Body of pancreas (tissue), 4 donors: ENCODE measurements at places on chromosomes 7 and 10.
A peak's percentile ranks its signal among the peaks of the same experiment; 100 is the strongest.

GRCh38 chr10:132575320-132576201 is 38.0 kb downstream of the INPP5A start:
- no peak for DNase-seq

DNA sequence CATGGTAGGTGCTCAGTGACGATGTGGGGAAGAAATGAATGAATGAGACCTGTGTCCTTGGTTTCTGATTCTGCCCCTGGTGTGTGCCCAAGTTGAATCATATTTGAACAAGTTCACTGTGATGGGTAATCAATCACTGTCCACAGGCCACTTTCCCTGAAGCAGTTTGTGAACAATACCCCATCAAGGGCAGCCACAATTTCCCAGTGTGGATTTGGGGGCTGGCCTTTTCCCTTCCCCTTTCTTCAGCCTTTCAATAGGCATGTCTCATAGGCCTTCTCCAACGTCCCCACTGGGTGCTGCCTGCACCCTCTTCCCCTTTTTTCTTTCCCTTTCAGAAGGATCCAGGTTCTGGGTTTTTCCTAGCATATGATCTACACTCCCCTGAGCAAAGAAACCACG is 64.7 kb downstream of the CREB5 start:
- DNase-seq: no peak

DNA sequence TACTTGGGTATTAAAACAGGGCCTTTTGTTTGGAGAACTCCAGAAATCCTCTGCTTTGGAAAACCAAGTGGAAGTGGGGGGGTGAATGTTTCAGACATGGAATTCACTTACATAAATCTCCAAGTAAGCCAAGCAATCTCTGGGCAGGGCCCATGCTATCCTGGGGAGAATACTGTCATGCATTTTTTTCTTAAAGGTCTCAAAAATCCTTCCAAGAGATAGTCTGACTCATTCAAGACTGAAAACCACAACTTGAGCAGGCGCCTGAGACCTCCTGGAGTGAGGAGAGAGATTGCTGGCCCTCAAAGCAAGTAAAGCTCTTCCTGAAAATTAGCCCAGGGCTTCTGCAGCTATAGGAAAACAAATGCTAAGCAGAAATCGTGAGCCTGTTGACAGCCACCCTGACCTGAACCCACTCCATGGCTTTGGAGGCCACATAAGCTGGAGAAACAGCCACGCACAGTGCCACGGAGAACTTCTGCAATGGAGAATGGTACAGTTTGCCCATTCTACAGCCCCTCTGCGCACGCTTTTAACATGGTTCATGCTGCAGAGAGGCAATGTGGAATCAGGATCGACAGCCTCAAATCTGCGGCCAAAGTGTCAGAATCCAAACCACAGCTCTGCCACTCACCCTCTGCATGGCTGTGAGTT is 203.1 kb upstream of the AUTS2 start:
- DNase-seq: peak; percentile 10

GRCh38 chr10:72695496-72695895 is 3.6 kb downstream of the MCU start:
- no peak for DNase-seq

- DNase-seq: peak; percentile 6
These were observed 501.0 kb upstream of the GALNT17 start for GRCh38 chr7:70630818-70631457.
